NCI-H187 treated with DMSO at 0.1 percent for 48 hours (cell line): ENCODE measurements at places on chromosomes 11 and 22.

DNA sequence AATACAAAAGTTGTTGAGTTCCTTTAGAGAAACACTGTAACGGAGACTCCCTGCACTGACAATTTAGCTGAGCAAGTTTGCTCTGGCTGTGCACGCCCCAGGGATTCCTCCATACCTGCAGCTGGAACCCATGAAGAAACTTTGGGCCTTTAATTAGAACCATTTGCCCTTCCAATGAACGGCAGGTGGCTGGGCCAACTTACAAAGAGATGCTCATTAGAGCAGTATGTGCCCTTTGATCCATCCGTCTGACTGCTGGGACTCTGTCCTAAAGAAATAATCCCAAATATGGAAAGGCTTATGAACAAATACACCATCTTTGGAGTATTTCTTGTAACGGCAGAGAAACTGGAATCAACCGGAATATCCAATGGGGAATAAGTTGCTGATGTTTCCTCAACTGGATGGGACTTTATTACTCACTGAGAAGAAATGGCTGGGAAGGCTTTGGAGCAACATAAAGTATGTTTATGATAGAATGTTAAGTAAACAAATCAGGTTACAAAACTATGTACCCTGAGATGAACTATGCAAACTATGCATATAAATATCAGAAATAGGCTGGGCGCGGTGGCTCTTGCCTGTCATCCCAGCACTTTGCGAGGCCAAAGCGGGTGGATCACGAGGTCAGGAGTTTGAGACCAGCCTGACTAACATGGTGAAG lies 24.4 kb upstream of the FBLN1 start:
- no peak for DNase-seq

DNA sequence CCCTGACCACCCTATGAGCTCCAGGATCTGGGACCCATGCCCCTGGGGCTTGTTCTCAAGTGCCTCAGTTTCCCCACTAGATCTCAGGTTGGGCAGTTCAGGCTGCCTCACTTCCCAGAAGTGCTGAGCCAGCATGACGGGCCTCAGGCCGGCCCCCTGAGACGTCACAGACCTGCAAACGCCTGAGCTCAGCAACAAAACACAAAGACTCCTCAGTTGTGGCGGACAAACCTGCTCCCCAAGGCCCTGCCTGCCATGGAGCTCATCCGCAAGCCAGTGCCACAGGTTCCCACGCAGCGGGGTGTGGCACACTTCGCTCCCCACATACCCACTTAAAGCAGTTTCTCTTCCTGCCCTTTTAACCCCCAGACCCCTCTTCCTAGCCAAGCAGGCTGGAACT lies 45.2 kb downstream of the NECTIN1 start:
- no peak for DNase-seq

DNA sequence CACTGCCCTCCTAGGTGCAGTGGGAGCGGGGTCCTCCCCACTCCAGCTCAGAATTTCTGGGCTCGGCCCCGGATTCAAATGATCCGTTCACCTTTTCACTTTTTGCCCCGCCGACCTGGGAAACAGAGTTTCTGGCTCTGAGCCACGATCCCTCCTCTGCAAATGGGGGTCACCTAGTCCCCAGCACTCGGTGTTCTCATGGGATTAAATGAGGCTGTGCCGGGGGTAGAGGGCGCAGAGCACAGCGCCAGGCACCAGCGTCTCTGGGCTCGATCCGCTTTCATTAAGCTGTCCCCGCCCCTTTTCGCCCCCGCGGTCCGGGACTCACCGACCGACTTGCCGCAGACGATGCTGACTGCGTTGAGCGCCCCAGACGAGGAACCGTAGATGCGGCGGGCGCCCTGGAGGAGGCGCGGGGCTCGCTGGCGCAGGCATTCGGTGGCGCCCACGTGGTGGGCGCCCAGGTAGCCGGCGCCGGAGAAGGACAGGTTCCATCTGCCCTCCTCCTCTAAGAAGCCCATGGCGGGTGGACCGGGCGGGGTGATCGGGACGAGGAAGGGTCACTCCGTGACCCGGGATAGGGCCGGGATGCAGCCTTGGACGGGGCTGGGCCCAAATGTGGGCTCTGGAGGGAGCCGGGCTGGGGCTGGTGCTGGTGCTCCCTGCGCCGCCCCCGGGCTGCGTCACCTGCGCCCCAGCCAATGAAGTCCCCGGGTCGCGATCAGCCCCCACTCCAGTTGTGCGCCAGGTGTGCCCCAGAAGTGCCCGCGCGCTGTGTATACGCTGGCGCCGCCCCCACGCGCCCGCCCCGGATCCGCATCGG lies at the start of gene PNPLA5:
Gene PNPLA5, minus strand, starts transcription at position 654 of the 823 bp plus-strand sequence. Its CDS starts 133 bp downstream, at position 521.
- no peak for DNase-seq

- DNase-seq, result no peak
Measured at GRCh38 chr11:127193950-127194349, 193.4 kb upstream of the KIRREL3 start.
